ENCODE measurements at places on chromosomes 16 and 17. TPM values are rescaled to one million over a fixed set of nuclear protein-coding genes. Genes with fewer than 3 reads are reported as not detected.
A peak's percentile ranks its signal among the peaks of the same experiment; 100 is the strongest.

- DNase-seq, result no peak
These were observed 4.9 kb upstream of the LIMD2 start for GRCh38 chr17:63704836-63705235.

GRCh38 chr16:79415983-79416640 lies 184.4 kb downstream of the MAF start:
- no peak for DNase-seq

The CD300H gene
- polyA plus RNA-seq, result not detected

DNA sequence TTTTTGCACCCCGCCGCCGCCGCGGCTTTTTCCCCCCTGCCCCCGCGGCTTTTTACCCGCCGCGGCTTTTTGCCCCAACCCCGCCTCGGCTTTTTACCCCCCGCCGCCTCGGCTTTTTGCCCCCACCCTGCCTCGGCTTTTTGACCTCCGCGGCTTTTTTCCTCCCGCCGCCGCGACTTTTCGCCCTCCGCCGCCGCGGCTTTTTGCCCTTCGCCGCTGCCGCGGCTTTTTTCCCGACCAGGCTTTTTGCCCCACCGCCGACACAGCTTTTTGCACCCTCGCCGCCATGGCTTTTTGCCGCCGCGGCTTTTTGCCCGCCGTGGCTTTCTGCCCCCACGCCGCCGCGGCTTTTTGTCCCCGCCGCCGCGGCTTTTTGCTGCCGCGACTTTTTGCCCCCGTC lies 137.0 kb upstream of the TP53TG3D start:
- DNase-seq, result no peak

GRCh38 chr17:74212913-74213791 lies at the start of gene TTYH2:
Gene TTYH2, plus strand, starts transcription at chr17:74213571. Its CDS starts 17 bp downstream, at chr17:74213588.
- peak; percentile 82 for DNase-seq

The LDHD gene
- 0.23 TPM for polyA plus RNA-seq

GRCh38 chr17:73746314-73747073 lies 102.2 kb upstream of the SDK2 start:
- DNase-seq, result no peak

DNA sequence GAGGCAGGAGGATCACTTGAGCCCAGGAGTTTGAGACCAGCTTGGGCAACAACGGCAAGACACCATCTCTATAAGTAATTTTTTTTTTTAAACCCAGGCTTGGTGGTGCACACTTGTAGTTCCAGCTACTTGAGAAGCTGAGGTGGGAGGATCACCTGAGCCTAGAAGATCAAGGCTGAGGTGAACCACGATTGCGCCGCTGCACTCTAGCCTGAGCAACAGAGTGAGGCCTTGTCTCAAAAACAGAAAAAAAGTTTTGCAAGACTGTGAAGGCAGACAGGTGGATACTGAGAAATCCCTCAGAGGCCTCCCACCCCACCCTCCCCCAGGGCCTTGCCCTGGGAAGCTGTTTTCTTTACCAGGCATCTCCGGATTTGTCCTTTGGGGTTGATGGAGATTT lies 125.4 kb downstream of the MGAT5B start:
- no peak for DNase-seq

DNA sequence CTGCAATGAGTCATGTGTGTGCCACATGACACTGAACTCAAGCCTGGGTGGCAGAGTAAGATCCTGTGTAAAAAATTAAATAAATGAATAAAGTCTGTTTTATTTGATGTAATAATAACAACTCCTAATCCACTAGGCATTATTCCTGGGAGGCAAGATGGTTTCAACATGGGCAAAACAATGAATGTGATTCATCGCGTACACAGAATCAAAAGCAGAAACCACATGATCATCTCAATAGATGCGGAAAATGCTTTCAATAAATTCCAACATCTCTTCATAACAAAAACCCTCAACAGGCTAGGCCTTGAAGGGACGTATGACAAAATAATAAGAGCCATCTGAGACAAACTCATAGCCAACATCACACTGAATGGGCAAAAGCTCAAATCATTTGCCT lies 195.4 kb downstream of the CDH11 start:
- no peak for DNase-seq

The FXR2 gene
- 59.8 TPM for polyA plus RNA-seq

DNA sequence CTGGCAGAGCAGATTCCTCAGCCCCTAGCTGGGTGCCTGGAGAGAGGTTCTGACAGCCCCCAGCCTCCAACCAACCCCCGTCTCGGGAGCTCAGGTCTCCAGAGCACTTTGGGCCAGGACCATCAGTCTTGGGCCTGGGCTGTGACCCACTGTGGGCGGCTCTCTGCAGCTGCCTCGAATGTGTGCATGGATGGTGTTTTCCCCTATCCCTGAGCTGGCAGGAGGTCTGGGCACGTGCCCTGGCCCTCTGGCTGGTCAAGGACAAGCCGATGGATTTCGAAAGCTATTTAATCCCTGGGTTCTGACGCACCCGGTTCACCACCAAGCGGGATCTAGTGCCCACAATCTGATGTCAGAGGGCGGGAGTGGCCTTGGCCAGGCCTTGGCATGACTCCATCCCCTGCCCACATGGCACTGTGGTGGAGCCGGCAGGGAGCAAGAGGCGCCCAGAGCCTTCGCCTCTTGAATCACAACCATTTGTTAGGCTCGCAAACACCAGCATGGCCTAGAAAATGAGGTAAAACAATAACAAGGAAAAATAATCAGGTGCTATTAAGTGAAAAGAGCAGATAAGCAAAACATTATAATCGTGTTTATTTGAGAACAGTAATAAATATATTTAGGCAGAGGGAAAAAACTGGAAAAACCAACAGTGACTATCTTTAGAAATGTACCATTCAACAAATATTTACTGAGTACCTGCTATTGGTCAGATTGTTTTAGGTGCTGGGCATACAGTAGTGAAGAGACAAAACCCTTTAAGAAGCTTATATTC lies 69.3 kb upstream of the TOB1 start:
- no peak for DNase-seq

The BLTP2 gene
- 49.0 TPM for polyA plus RNA-seq

The TMEM88 gene
- polyA plus RNA-seq, result 2.1 TPM

- no peak for DNase-seq
These were observed 35.2 kb downstream of the NXN start for GRCh38 chr17:944266-944826.

DNA sequence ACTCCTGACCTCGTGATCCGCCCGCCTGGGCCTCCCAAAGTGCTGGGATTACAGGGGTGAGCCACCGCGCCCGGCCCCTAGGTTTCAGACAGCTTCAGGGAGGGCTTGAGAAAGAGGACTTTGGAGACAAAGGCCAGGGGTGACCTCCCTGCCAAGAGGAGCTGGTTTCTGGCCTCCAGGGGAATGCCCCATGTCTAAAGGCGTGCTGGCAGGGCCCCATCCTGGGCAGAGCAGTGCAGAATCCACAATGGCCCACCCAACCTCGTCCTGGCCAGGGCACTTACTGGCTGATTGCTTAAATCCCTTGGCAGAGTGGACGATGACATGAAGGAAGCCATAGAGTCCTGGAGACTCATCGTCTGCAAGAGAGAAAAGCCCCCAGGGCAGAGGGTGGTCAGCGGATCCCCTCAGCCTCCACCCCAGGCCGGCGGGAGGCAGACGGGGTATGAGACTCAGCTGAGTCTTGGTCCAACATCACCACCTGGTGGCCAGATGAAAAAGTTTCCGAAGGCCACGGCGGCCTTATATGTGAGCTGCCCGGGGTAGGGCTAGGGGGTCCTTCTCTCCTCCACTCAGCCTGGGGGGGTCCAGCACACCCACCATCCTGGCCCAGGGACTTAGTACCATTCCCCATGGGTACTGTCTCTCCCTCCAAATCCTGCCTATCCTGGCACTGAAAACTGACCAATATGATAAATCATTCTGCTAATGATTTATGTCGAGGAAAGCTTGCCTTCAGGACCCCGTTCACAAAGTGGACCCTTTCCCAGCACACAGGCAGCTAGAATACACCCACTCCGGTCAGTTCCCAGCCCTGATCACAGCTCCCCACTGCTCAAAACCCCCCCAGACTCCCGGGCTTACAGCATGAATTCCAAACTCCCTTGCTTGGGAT lies 59.1 kb downstream of the TIMM22 start:
- peak; percentile 59 for DNase-seq

GRCh38 chr16:9528511-9529079 lies 437.2 kb downstream of the HAPSTR1 start:
- DNase-seq, result no peak

- no peak for DNase-seq
These were observed 62.9 kb downstream of the PRMT7 start for GRCh38 chr16:68373528-68374245.

DNA sequence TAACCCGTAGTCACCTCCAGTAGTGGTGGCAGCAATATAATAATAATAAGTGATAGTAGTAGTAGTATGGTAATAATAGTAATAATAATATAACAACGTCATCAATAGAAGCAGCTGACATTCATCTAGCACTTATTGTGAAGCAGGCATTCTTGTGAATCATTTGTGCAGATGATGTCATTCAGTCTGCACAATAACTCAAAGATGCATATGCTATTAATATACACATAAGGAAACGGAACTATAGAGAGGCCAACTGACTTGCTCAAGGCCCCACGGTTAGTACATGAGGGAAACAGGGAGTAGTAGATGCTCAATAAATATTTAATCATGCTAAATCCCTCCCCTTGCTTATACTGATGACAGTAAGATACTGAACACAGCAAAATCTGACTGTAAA lies 35.4 kb upstream of the GAN start:
- peak; percentile 68 for DNase-seq

The CD68 gene
- 55.0 TPM for polyA plus RNA-seq

DNA sequence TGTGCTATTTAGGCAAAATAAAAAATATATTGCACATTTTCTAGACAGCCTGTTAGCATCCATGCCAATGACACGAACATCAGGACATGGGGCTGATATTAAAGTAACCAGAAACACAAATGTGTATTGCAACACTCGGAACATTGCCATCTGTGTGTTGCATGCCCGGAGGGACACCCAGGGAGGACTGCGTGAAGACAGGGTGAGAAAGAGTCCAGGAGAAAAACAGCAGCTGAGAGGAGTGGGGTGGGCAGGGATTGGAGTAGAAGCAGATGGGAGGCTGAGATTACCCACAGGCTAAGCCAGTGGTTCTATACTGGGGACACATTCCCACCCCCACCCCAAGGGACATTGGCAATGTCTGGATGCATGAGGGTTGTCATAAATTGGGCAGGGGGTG lies 114.8 kb downstream of the GRIN2A start:
- DNase-seq, result no peak

GRCh38 chr16:69131167-69131838 lies 1.1 kb downstream of the CHTF8 start:
- DNase-seq, result peak; percentile 24

DNA sequence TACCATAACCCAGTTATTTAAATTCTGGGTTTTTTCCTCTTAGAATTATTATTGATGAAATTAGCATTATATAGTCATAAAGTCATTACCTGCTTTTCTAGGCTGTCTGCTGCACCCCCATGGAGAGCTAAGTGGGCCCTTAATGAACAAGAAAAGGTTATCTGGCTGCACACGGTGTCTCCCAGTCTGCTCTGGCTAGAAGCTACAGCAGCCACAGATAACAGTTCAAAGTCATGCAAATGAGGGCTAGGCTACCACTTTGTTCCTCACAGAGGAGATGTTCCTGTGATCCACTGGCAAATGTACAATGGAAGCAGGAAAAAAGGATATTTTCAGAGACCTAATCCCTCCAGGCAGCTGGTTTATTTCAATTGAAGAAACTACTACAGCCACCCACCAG lies 112.1 kb downstream of the SNX11 start:
- DNase-seq, result no peak

The HCRT gene
- polyA plus RNA-seq, result not detected

GRCh38 chr16:50681021-50681885 lies at the start of gene SNX20:
Gene SNX20, minus strand, starts transcription at chr16:50681312. Its CDS starts 3,786 bp downstream, at chr16:50677526.
- no peak for DNase-seq

The SMIM5 gene
- polyA plus RNA-seq, result 0.14 TPM

The CCL17 gene
- not detected for polyA plus RNA-seq

DNA sequence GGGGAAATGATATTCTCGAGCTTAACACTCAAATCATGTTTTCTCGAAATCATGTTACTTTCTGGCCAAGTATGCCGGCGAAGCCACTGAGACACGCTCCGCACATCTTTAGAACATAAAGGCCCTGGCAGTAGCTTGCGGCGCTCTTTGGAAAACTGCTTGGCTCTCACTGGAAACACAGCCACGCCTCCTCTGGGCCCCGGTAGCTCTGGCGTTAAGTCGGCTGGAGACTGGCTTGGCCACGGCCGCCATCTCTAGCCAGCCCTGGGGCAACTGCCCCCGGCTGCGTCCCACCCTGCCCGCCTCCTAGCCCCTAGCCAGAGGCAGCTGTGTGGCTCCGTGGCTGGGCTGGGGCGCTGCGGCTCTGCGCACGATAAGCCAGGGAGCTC lies 9.2 kb upstream of the BAIAP2 start:
- no peak for DNase-seq

DNA sequence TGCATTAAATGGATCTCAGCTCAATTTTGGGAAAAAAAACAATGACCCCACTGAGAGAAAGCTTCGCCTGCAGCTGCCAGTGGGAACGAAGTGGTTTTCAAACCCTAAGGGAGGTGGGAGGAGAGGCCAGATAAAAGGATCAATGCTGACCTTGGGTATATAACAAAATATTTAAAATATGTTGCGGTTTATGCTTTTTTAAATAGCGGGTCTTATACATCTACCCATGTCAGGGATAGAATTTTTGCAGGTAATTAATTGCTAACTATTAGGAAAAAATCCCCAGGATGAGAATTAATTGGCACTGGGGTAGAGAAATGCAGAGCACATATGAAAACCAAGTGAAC lies 10.9 kb upstream of the FOXF1 start:
- DNase-seq, result no peak

- no peak for DNase-seq
These were observed at the start of gene SEPTIN12 for GRCh38 chr16:4787627-4788482. Gene SEPTIN12, minus strand, starts transcription at chr16:4788345. Its CDS starts 700 bp downstream, at chr16:4787645.

DNA sequence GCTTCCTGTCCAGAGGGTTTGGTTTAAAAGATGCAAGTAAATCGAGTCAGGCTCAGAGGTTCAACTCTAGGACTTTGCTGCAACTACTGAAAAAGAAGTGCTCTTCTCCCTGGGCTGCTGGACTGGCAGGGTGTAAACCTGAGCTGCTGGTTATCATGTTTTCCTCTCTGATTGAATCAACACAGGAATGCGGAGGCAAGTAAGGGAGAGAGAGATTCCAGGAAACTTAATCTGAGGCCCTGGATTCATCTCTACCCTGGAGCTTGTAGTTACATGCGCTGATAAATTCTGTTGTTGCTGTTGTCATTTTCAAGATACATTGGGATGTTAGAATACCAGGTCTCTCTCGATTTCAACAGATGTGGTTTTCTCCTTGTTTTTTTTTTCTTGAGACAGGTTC lies 8.2 kb upstream of the HS3ST3A1 start:
- no peak for DNase-seq

The TP53TG3F gene
- not detected for polyA plus RNA-seq
